Stimulated activated CD4-positive, alpha-beta T cell treated with anti-CD3 and anti-CD28 coated beads, Interleukin-1b, Interleukin-23, amount 100 ng/mL, for 48 hours (primary cell): ENCODE measurements at places on chromosomes 7 and 10.

GRCh38 chr7:99123571-99124033 lies 20.3 kb downstream of the SMURF1 start:
- no peak for DNase-seq

- DNase-seq: no peak
Observed at GRCh38 chr10:91694170-91694794, 61.4 kb upstream of the PPP1R3C start.

GRCh38 chr10:20088061-20088701 lies 271.9 kb downstream of the PLXDC2 start:
- no peak for DNase-seq

DNA sequence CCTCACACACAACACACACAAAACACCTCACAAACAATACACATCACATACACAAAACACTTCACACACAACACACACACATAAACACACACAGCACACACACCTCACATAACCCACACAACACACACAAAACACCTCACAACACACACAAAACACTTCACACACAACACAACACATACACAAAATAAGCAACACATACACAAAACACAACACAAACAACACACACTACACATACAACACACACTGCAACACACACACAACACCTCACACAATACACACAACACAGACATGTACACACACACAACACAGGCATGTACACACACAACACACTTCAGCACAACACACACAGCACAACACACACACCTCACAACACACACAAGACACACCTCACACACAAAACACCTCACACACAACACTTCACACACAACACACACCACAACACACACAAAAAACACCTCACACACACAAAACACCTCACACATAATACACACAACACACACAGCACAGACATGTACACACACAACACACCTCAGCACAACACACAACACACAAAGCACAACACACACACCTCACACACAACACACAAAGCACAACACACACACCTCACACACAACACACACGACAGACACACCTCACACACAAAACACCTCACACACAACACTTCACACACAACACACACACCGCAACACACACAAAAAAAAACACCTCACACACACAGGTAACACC lies 107.5 kb downstream of the TNS3 start:
- no peak for DNase-seq

- DNase-seq: no peak
Observed at GRCh38 chr10:92699193-92699517, 9.4 kb downstream of the HHEX start.

DNA sequence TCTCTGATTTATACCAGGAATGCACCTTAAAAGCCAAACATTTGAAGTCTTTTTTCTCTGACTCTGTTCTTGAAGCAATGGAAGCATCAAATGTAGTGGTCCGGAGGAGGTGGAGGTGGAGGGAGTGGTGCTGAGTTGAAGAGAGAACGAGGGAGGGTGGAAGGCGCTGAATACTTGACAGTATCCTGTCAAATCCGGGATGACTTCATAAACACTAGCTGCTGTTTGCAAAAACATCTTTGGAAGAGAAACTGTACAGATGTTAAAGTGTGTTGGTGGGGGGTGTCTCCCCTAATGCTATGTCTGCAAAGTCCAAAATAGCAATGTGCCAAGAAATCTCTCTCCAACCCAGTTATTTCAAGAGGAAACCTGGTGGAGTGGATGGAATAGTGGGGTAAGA lies 328.5 kb upstream of the AUTS2 start:
- DNase-seq: no peak

GRCh38 chr7:83541187-83541960 lies 107.6 kb downstream of the SEMA3E start:
- no peak for DNase-seq

DNA sequence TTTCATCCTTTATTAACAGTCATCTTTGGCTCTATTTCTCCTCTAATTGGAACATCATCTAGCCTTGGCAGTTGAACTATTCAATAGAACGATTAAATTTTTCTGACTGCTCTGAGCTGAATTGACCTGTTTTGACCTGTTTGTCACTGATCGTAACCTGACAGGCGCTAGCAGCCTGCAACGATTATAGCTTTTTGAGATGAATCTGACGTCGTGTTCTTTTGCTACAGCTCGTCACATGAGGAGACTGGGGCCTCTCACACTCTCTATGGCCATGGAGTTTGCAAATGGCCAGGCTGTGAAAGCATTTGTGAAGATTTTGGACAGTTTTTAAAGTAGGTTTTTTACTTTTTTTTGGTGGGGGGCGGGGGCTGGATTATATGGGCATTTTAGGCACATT lies 229.8 kb downstream of the FOXP2 start:
- no peak for DNase-seq

DNA sequence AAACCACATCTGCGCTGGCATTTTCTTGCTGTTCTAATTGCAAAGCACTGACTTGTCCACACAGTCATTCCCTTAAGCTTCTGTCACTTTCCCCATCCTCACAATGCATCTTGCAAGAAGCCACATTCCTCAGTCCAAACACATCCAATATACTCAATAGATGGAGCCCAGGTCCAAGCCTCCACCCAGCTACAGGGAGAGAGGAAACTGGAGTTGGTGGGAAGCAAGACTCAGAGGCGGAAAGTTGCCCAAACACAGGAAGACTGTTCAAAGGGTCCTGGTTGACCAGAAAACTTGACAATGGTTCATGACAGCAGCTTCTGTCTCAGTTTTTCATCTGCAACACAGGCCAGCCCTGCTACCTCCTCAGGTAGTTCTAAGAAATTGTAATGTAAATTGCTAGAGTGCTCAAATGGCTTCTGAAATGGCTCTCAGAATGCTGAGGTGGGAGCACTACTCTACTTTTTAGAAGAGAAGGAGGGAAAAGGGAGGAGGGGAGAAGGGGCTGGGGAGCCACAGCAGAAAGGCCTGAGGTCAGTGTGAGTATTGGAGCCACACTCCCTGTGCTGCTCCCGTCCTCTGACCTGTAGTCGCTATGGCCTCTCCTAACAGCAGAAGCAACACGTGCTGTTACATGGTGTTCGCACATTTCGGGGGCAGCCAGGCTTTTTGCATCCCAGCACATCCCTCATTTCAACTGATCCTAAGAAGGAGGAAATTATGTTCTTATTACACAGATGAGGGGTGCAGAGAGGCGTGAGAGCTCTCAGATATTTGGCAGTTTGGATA lies 46.9 kb upstream of the GPR26 start:
- DNase-seq: no peak

DNA sequence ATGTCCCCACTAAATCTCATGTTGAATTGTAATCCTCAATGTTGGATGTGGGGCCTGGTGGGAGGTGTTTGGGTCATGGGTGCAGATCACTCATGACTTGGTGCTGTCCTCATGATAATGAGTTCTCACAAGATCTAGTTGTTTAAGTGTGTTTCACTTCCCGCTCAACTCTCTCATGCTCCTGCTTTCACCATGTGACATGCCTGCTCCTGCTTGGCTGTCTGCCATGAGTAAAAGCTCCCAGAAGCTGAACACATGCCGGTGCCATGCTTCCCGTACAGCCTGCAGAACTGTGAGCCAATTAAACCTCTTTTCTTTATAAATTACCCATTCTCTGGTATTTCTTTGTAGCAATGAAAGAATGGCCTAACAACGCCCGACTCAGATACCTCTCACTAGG lies 6.2 kb upstream of the PSTK start:
- DNase-seq: no peak

- no peak for DNase-seq
Observed at GRCh38 chr7:116986611-116987565, 33.6 kb downstream of the ST7 start.

DNA sequence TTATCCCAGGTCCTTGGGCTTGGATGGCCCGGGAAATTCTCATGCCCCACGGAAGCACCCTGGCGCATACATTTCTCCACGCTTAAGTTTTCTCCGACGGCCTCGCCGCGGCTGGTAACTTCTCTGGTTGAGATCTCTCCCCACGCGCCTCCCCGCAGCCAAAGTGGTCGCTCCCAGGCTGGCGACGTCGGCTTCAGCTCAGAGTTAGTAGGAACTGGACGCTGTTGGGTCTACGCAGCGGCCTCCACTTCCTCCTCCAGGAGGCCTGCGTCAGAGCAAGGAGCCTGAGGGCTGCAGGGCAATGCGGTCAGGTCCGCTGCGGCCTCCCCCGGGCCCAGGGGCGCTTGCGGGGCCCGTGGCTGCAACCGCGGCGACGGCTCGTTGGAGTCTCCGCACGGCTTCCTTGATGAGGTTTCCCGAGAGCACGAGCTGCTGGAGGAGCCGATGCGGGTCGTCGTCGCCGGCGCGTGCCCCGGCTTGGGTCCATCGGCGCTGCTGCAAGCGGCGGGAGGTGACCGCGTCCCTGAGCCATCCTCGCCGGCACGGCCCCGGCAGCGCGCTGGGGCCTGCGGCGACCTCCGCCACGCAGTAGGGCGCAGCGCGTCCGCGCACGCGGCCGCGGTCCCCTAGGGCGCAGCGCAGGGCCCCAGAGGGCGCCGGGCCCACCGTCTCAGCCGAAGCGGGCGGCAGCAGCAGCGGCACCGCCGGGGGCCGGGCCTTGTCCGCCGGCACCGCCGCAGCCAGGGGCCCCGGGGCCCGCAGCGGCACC lies 744 bp downstream of the FRAT2 start:
- DNase-seq: peak; percentile 46

GRCh38 chr10:15842556-15843169 lies 17.6 kb downstream of the MINDY3 start:
- no peak for DNase-seq

GRCh38 chr10:121368347-121369025 lies 229.8 kb downstream of the FGFR2 start:
- no peak for DNase-seq

GRCh38 chr7:18132811-18133210 lies 105.2 kb upstream of the PRPS1L1 start:
- no peak for DNase-seq

GRCh38 chr7:42241424-42241823 lies 4.4 kb upstream of the GLI3 start:
- DNase-seq: no peak

- no peak for DNase-seq
Observed at GRCh38 chr10:29328983-29329382, 40.1 kb downstream of the LYZL1 start.

- no peak for DNase-seq
Observed at GRCh38 chr7:151330661-151331060, 11.0 kb upstream of the NUB1 start.

- DNase-seq: no peak
Observed at GRCh38 chr10:77865580-77866324, 60.8 kb downstream of the DLG5 start.

GRCh38 chr10:1241322-1241890 lies 185.2 kb downstream of the WDR37 start:
- no peak for DNase-seq

DNA sequence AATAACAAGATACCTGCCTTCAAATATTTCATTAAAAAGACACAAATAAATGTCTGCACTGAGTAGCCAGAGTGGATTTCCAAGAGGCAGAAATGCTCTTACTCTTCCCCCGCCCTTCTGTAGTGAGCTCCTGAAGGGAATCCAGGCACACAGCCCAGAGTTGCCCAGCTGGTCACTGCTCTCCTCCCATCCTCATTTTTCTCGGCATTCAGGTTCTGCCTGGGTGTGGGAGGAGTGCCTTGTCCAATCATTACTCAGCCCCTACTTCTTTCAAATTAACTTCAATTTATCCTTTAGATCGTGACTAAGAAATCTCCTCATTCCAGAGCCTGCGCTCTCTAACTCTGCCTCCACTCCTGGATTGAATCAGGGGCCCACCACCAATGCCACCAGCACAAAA lies 12.2 kb downstream of the CCDC6 start:
- no peak for DNase-seq

- no peak for DNase-seq
Observed at GRCh38 chr7:41028580-41028979, 674.3 kb downstream of the INHBA start.

DNA sequence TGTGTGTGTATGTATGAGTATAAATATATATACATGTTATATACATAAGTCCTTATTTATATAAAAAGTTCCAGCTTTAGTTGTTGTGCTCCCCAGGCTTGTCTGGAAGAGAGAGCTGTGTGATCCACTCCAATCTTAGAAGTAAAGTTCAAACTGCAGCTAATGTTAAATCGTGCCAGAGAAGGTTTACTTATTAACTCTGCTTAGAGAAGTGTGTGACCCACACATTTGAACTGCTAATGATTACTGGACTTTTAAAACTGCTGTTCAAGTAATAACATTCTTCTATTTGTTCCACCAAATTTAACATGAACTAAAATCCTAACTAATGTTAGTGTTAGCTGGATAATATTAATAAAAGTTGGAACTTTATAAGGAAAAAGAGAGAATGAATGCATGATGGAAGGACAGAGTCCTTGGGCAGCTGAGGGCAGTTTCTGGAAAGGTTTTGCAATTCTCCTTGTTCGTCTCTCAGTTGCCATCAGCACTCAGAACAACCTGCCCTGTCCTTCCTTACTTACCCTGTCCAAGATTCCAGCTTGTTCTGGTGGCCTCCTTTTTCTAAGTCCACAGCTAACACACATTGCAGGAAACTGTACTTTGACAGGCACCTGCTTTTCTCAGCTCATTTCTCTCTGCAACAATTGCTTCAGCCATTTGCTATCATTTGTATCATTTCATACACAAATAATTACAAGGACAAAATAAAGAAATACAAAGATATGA lies 162.6 kb downstream of the FAM107B start:
- no peak for DNase-seq

DNA sequence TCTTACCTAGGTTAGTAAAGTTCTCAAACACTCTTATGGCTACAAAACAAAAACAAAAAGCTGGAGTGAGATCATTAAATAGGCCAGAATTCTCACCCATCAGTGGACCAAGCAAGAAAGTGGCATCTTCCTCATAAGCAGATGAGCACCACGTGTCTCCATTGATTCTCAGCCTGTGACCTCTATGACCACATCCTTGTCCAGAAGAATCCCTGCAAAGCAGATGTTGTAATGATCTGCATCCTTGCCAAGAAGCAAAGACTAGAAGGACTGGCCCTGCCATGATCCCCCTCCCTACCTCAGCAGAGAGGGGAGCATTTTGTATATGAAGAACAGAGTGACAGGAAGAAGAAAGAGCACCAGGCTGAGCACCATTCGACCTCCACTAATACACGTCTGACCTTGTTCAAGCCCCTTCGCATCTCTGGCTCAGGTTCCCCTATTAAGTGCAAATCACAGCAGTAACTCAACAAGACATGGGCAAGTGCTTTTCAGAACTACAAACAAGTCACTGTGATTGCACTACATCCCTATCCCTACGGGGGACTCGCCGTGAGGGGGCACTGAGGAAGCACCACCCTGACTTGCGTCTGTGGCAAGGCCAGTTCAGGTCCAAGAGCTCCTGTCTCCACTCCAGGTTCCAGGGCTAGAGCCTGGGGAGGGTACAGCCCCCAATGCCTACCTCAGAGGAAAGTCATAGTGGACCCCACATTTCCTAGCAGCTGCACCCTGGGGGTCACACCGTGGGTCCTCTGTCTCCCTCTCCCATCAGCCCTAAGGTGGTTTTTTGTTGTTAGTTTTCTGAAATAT lies 22.2 kb upstream of the RASSF4 start:
- DNase-seq: no peak
